ENCODE measurements at places on chromosomes 7 and 10.

DNA sequence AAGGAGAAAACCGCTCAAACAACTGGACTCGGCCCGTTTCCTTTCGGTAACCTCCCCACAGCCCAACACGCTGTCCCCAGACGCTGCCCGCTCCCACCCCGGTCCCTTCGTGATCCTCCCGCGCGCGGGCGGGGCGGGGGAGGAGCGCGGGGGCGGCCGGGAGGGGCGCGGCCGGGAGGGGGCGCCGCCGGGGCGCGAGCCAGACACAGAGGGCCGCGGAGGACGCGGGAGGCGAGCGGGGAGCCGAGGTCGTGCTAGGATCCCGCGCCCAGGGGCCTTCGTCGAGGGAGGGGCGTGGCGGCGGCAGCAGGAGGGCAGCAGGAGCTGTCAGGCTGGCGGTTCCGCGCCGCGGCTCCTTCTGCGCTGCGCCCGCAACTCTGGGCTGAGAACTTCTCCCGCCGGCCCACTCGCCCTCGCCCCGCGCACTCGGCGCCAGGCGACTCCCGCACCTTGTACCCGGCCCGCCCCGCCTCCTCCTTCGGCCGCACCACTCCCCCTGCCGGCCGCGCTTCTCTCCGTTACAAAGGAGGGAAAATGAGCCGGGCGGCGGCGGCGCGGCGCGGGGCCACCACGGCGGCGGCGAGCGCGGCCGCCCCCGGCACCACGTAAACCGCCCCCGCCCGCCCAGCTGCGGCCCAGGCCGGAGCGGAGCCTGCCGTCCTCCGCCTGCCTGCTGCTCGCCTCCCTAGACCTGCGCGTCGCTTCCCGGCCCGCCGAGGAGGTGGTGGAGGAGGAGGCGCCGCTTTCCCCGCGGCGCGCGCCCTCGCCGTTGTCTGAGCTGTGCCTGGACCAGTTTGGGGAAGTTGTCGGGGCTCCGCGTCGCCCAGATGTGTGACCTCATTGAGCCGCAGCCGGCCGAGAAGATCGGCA is at the start of gene CDK14:
CDK14 (plus strand) TSS at position 521 of the 870 bp plus-strand sequence; CDS start at position 828, 307 bp downstream.
- H3K4me1 ChIP-seq, result peaks cover 10% of the 10 kb centered on the region
- no peaks in the 10 kb centered on the region for H3K36me3 ChIP-seq

- no peaks in the 10 kb centered on the region for H3K36me3 ChIP-seq
- H3K27ac ChIP-seq, result no peak overlapping the region
- H3K27me3 ChIP-seq, result no peaks in the 10 kb centered on the region
These were observed 534.2 kb upstream of the C7orf33 start for GRCh38 chr7:148056406-148056805.

- no peak overlapping the region for H3K27ac ChIP-seq
- peaks cover 13% of the 10 kb centered on the region for H3K4me1 ChIP-seq
- H3K4me3 ChIP-seq, result no peak overlapping the region
- DNase-seq, result no peak
These were observed 186.0 kb downstream of the JAZF1 start for GRCh38 chr7:27994639-27995038.

GRCh38 chr10:122419876-122420623 is 34.4 kb upstream of the ARMS2 start:
- peaks cover 6% of the 10 kb centered on the region for H3K36me3 ChIP-seq
- H3K27ac ChIP-seq, result peak overlapping the region; percentile 60
- peak; percentile 25 for DNase-seq
- no peak overlapping the region for H3K4me3 ChIP-seq

DNA sequence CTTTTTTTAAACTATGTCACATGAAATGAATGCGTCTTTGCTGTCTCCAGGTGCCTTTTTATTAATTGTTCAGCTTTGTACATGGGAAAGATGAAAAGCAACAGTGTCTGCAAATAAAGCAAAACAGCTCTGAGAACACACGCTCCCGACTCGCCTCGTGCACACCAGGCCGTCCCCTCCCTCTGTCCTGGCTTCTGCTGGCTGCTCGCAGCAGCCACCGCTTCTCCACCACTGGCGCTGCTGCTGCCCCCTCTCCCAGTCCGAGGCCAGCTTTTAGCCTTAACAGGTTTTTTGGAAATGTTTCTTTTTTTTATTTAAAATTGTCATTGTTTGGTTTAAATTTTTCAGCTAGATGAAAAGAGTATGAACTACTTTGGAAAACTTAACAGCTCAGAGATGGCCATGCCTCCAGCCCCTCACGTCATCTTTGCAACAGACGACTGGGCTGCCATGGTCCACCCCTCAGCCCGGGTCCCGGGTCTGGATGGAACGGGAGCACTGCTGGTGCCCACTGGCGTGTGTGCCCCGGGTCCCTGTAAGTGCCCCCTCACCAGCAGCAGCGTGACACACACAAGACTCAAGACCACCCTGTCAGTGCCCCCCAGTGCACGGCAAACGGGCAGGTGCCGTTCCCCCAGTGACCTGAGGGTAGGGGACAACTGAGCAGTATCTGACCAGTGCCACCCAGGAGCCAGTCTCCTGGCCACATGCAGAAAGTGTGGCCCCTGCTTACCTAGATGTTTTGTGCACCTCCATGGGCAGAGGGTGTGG is 415.6 kb upstream of the FOXK1 start:
- no peak overlapping the region for H3K27ac ChIP-seq
- H3K4me1 ChIP-seq, result no peaks in the 10 kb centered on the region
- H3K27me3 ChIP-seq, result no peaks in the 10 kb centered on the region
- H3K36me3 ChIP-seq, result no peaks in the 10 kb centered on the region

DNA sequence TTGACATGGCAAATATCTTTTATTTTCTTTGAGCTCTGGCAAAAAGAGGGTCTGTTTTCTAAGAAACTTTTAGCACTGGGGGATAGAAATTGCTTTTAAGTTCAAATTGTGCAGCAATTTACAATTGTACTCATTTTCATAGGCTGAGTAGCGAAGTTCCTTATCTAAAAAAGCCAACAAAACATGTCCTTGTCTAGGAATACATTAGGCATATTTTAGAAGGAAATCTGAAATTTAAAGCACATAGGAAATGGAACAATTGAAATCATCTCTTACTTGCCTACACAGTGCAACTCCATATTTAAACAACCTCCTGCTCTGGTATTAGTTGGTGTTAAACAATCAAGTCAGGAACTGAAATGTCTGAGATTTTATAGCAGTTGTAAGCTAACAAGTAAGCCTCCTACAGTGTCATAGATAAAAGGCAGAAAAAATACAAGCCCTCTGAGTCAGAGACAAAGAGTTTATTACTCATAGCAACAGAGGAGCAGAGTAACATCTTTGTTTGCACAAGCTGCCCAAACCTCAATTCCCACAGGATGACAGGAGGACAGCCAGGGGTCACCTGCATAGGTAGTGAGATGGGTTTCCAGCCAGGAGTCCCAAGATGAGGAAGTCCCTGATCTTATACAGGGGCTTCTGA is 280.2 kb upstream of the HGF start:
- no peak overlapping the region for H3K27ac ChIP-seq
- no peaks in the 10 kb centered on the region for H3K4me1 ChIP-seq
- H3K36me3 ChIP-seq, result no peaks in the 10 kb centered on the region

GRCh38 chr7:112500619-112501018 is 19.8 kb downstream of the LSMEM1 start:
- no peak overlapping the region for H3K4me3 ChIP-seq
- no peaks in the 10 kb centered on the region for H3K4me1 ChIP-seq
- no peak for DNase-seq
- no peaks in the 10 kb centered on the region for H3K27me3 ChIP-seq
- H3K27ac ChIP-seq, result no peak overlapping the region
- H3K36me3 ChIP-seq, result no peaks in the 10 kb centered on the region

GRCh38 chr10:52523696-52524095 is 209.6 kb downstream of the DKK1 start:
- H3K36me3 ChIP-seq, result no peaks in the 10 kb centered on the region
- no peak overlapping the region for H3K27ac ChIP-seq
- no peaks in the 10 kb centered on the region for H3K4me1 ChIP-seq
- H3K4me3 ChIP-seq, result no peak overlapping the region
- no peak for DNase-seq

DNA sequence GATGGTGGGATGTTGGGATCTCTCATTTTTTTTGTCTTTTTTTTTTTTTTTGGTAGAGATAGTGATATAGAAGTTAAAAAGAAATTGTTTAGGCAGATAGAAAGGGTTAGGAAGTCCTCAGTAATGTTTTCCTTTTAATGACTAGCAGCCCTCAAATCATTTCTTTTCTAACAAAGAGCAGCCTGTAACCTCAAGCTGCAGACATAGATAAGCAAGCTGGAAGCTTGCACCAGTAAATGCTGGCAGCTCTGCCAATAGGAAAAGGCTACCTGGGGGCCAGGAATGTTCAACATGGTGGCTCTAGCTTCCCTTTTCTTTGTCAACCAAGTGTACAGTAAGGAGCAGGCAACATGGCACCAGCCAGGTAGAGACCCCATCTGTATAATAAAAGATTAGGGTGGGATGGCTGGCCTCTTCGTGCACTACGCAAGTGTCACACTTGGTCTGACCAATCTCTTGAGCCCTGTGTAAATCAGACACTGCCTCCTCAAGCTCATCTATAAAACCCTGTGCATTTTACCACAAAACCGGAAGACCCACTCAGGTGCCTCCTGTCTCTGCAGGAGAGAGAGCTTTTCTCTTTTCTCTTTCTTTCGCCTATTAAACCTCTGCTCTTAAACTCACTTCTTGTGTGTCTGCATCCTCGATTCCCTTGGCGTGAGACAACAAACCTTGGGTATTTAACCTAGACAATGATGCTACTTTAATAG is 212.9 kb downstream of the SNX10 start:
- DNase-seq, result no peak
- H3K4me1 ChIP-seq, result no peaks in the 10 kb centered on the region
- no peak overlapping the region for H3K4me3 ChIP-seq
- no peaks in the 10 kb centered on the region for H3K36me3 ChIP-seq
- no peak overlapping the region for H3K27ac ChIP-seq

GRCh38 chr7:50921114-50921813 is 138.6 kb upstream of the GRB10 start:
- DNase-seq, result no peak
- H3K4me1 ChIP-seq, result no peaks in the 10 kb centered on the region
- H3K27ac ChIP-seq, result no peak overlapping the region
- no peak overlapping the region for H3K4me3 ChIP-seq
- H3K27me3 ChIP-seq, result no peaks in the 10 kb centered on the region
- no peaks in the 10 kb centered on the region for H3K36me3 ChIP-seq

- DNase-seq, result no peak
- no peak overlapping the region for H3K27ac ChIP-seq
- H3K27me3 ChIP-seq, result no peaks in the 10 kb centered on the region
- no peaks in the 10 kb centered on the region for H3K4me1 ChIP-seq
These were observed 94.0 kb upstream of the PPP2R2D start for GRCh38 chr10:131806646-131807317.

DNA sequence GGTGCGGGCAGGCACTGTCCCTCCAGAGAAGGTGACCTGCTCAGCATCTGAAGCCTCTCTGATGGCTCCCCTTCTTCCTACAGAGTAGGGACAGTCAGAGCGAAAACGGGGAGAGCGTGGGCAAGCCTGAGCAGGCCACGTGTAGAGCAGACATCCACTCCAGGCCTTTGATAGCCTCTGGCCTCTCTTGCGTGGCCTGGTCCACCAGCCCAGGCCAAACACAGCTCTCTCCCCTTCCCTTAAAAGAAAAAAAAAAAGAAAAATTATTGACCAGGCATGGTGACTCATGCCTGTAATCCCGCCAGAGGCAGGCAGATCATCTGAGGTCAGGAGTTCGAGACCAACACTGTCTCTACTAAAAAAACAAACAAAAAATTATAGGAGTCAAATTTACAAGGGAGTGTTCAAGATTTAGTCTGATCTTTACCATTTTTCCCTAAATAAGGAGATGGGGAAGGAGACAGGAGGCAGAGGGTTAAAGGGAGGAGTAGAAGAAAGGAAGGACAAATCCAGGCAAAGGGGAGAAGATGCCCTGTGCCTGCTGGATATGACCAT is 84.8 kb downstream of the PLXNA4 start:
- no peak overlapping the region for H3K27ac ChIP-seq
- H3K4me1 ChIP-seq, result peaks cover 57% of the 10 kb centered on the region
- DNase-seq, result no peak
- H3K36me3 ChIP-seq, result no peaks in the 10 kb centered on the region
- H3K27me3 ChIP-seq, result no peaks in the 10 kb centered on the region

DNA sequence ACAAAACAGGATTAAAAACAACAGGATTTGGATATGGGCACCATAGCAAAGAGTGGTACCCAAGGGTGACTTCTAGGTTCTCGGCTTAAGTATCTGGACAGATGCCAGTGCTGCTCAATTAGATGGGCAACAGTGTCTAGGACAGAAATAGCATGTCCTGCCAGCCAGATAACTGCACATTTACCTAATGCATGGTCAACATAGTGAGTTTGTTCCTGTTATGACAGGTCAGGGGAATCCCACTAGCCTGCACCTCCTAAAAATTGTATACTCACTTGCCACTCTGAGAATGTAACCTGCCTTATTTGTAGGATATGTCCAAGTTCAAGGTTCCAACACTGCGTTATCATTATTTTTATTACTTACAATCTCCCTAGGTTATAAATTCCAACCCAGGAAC is 471.7 kb downstream of the GRM8 start:
- no peak overlapping the region for H3K27ac ChIP-seq
- no peak for DNase-seq
- H3K27me3 ChIP-seq, result no peaks in the 10 kb centered on the region
- no peaks in the 10 kb centered on the region for H3K36me3 ChIP-seq
- H3K4me3 ChIP-seq, result no peak overlapping the region
- H3K4me1 ChIP-seq, result no peaks in the 10 kb centered on the region

- H3K4me3 ChIP-seq, result no peak overlapping the region
- no peaks in the 10 kb centered on the region for H3K4me1 ChIP-seq
- H3K36me3 ChIP-seq, result no peaks in the 10 kb centered on the region
- H3K27me3 ChIP-seq, result no peaks in the 10 kb centered on the region
- DNase-seq, result no peak
- H3K27ac ChIP-seq, result no peak overlapping the region
These were observed 112.2 kb upstream of the HGF start for GRCh38 chr7:81882086-81882485.

DNA sequence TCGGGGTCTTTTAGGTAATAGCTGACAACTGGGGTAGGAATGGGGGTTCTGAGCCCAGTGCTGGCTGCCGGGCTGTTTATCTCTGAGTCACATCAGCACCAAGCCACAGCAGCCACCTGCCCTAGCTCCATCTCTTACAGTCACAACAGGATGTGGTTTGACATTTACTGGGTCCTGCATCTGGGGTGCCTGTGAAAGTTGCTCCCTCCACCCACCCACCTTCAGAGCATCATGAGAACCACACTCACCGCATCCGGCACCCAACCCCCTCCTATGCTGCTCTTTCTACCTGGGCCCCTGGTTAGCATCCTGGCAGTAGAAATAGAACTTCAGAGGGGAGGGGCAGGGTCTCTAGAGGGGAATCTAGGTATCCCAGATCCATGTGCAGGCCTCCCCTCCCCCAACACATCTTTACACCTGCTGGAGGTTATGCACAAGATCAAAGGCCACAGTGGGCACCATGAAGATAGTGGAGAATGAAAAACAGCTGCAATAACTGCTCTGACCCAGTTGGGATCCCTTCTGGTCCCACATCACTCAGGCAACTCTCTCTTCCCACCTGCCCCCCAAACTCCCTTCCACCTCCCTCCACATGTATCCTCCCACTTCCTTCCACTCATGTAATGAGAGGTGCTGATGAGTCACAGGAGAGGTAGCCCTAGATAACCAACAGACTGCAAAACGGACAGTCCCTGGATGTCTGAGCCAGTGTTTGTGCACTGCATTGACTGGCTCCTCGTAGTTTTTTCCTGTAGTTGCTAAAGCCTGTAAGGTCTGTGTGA is 38.2 kb downstream of the PRSS2 start:
- no peaks in the 10 kb centered on the region for H3K27me3 ChIP-seq
- peaks cover 4% of the 10 kb centered on the region for H3K36me3 ChIP-seq
- peak overlapping the region; percentile 4 for H3K4me3 ChIP-seq
- peaks cover 73% of the 10 kb centered on the region for H3K4me1 ChIP-seq
- H3K27ac ChIP-seq, result peak overlapping the region; percentile 98
- DNase-seq, result peak; percentile 99

- H3K27me3 ChIP-seq, result no peaks in the 10 kb centered on the region
- no peak overlapping the region for H3K4me3 ChIP-seq
- DNase-seq, result no peak
- H3K36me3 ChIP-seq, result no peaks in the 10 kb centered on the region
These were observed 12.2 kb upstream of the SLC35B4 start for GRCh38 chr7:134328900-134329299.

Data from natural killer cell (primary cell).